Placental pericyte (primary cell): ENCODE measurements at places on chromosomes 16 and 17. TPM values are rescaled to one million over a fixed set of nuclear protein-coding genes. Genes with fewer than 3 reads are reported as not detected.

ACE gene
- 0.14 and 0.44 TPM in 2 replicates for total RNA-seq

FAM171A2 gene
- 2.2 and 3.4 TPM in 2 replicates for total RNA-seq

VPS25 gene
- 57.3 and 83.3 TPM in 2 replicates for total RNA-seq

RGS11 gene
- total RNA-seq, result 1.0 and 2.4 TPM in 2 replicates

CCDC200 gene
- total RNA-seq, result not detected in 2 replicates

RAI1 gene
- 16.4 and 26.5 TPM in 2 replicates for total RNA-seq

EXOC3L1 gene
- total RNA-seq, result not detected in 2 replicates

MTHFSD gene
- 14.7 and 16.6 TPM in 2 replicates for total RNA-seq

BBS2 gene
- total RNA-seq, result 36.1 and 40.0 TPM in 2 replicates

TBC1D16 gene
- 38.1 and 46.0 TPM in 2 replicates for total RNA-seq

XYLT1 gene
- 13.1 and 64.1 TPM in 2 replicates for total RNA-seq

SHBG gene
- 1.8 TPM in 1 of 2 replicates, not detected in the other for total RNA-seq

MYH13 gene
- total RNA-seq, result not detected in 2 replicates

CD79B gene
- not detected in 2 replicates for total RNA-seq

NPIPA8 gene
- total RNA-seq, result not detected in 2 replicates

STH gene
- total RNA-seq, result not detected in 2 replicates

NPIPB9 gene
- 1.8 and 3.7 TPM in 2 replicates for total RNA-seq

SDK2 gene
- under 0.01 and 0.14 TPM in 2 replicates for total RNA-seq

ABI3 gene
- 0.66 and 3.6 TPM in 2 replicates for total RNA-seq

VEZF1 gene
- total RNA-seq, result 36.5 and 58.4 TPM in 2 replicates

TBX6 gene
- total RNA-seq, result 0.14 TPM in 1 of 2 replicates, not detected in the other

KRT9 gene
- total RNA-seq, result not detected in 2 replicates

SHISA9 gene
- total RNA-seq, result under 0.01 TPM in 1 of 2 replicates, not detected in the other

MT1G gene
- not detected in 2 replicates for total RNA-seq

ST6GALNAC1 gene
- not detected in 2 replicates for total RNA-seq

DNAH9 gene
- not detected in 2 replicates for total RNA-seq

SPN gene
- total RNA-seq, result not detected in 2 replicates

HSD17B2 gene
- total RNA-seq, result 19.6 and 120 TPM in 2 replicates

TNFRSF13B gene
- not detected in 2 replicates for total RNA-seq

KRTAP2-3 gene
- total RNA-seq, result 0.72 TPM in 1 of 2 replicates, not detected in the other

TNP2 gene
- total RNA-seq, result not detected in 2 replicates

PFN1 gene
- total RNA-seq, result 759 and 850 TPM in 2 replicates

RNU2-1 gene
- not detected in 2 replicates for total RNA-seq

ADAMTS18 gene
- 0.22 TPM in 1 of 2 replicates, not detected in the other for total RNA-seq

PHB1 gene
- 92.4 and 139 TPM in 2 replicates for total RNA-seq

CCL1 gene
- total RNA-seq, result not detected in 2 replicates

KRTAP2-2 gene
- total RNA-seq, result not detected in 2 replicates

PRDM7 gene
- not detected in 2 replicates for total RNA-seq

PRCD gene
- total RNA-seq, result 3.5 and 4.3 TPM in 2 replicates

NT5M gene
- total RNA-seq, result 0.29 and 0.44 TPM in 2 replicates

LITAFD gene
- not detected in 2 replicates for total RNA-seq
